Left renal pelvis (tissue), 4 donors: ENCODE measurements at places on chromosomes 5 and 9.

DNA sequence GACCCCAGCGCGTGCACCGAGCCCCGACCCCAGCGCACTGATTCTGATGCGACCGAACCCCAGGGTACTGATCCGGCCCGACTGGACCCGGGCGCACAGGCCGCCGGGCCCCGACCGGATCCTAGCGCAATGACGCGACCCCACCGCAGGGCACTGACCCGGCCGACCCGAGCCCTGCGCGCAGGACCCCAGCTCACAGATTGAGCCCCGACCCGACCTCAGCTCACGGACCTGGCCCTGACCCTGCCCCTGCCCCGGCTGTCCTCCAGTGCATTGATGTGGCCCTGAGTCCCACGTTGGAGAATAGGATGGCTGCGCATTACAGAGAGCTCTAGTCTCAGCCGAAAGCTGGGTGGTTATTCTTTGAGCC lies 438 bp downstream of the TRIP13 start:
- DNase-seq, result no peak

DNA sequence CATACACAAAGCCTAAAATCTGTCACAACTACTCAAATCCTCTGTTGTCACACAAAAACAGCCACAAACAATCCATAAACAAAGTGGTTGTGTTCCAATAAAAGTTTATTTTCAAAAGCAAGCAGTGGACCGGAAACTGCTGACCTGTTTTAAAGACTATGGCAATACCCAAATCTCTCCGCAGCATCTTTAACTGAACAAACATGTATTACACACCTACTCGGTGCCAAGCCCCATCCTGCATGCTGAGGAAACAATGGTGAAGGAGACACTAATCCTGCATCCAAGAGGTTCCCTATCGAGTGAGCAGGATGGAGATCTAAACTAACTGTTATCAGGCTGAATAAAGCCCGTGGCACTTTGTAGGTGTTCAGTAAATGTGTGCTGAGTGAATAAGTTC lies 11.2 kb downstream of the CDK5RAP2 start:
- no peak for DNase-seq

DNA sequence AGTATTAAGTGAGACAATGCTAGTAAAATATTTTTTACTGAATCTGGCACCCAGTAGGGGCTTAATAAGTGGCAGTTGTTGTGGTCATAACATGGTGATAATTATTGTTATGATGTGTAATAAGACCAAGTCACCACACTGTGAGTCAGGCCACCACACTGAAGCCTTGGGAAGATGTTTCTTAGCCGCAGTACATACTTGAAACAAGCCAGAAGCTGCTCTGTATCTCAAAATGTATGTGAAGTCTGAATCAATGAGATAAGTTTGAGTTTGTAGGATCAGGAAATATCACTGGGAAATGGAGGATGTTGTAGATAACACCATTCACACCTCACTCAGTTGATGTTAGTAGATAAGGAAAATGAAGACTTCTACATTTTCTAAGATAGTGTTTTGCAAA lies 51.3 kb upstream of the PTPN3 start:
- no peak for DNase-seq

- DNase-seq, result no peak
Measured at GRCh38 chr9:37053684-37054362, 19.8 kb upstream of the PAX5 start.

- no peak for DNase-seq
Measured at GRCh38 chr9:83410701-83411100, 127.5 kb downstream of the FRMD3 start.

DNA sequence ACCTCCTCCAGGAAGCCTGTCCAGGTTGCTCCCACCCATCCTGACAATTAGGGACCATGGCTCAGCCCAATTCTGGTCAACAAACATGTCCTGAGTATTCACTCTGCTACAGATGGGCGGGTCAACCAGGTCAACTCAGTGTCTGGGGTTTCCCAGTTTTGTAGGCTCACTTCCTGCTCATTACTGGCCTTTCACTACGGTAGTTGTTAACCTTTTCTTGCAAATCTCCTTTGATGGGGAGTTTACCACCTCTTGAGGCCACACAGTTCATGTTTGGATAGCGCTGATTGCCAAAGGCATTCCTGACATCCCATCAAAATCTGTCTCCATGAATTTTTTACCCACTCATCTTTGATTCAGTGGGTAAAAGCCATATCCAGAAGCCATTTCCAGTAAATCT lies 13.8 kb downstream of the TMEM8B start:
- no peak for DNase-seq
